ENCODE measurements at places on chromosomes 16 and 17.

- DNase-seq, result no peak
Observed at GRCh38 chr17:50035421-50035879, 20.5 kb upstream of the ITGA3 start.

- no peak for DNase-seq
Observed at GRCh38 chr16:27725236-27726000, 175.5 kb downstream of the KATNIP start.

- no peak for DNase-seq
Observed at GRCh38 chr16:20846030-20846429, 39.7 kb downstream of the REXO5 start.

DNA sequence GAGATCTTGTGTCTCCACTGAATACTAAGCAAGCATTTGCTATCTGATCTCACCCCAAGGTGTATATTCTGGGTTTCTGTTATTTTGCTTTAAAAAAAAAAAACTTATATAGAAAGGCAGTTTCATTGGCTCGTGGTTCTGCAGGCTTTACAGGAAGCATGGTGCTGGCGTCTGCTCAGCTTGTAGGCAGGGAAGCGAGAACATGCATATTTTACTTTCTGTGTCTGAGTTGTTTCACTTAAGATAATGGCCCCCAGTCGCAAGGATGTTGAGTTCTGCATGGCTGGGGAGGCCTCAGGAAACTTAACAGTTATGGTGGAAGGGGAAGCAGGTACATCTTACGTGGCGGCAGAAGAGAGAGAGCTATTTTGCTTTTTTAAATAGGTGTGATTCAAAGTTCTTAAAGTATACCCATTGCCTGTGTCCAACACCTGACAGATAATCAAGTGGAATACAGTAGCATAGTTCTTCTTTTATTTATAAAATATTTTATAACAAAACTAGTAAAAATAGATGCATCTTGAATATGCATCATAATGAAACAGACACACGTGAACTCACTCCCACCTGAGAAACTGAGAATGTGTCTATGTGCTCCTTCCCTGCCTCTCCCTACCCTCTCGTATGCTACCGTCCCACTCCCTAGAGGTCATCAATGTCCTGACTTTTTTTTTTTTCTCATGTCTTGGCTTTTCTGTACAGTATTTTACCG, 15.4 kb upstream of the ARHGAP17 start:
- DNase-seq, result no peak

DNA sequence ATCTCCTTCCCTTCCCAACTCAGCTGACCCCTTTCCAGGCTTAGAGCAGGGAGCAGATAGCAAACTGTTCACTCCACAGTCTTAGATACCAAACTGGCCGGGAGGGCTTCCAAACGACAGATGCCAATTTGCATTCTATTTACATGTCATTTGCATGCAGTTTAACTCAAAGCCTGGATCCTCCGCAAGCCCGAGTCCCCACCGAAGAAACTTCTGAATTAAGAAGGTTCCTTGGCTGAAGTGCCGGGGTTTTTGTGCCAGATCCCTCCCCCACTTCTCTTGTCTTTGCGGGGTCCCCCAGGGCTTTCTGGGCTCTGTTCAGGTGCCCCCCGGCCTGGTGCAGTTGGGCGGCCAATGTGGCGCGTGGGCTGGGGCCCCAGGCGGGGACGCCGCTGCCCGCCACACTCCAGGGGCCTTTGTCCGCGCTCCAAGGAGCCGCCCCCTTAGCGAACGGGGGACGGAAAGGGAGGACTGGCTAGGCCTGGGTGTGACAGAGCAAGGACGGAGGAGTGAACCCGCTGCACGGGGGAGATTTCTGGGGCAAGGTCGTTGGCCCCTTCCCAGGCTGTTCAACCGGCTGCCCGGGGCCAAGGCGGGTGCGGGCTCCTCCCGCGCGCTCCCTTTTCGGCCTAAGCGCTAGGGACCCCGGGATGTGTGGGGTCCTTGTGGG, 1.2 kb downstream of the GPRC5B start:
- DNase-seq, result no peak

DNA sequence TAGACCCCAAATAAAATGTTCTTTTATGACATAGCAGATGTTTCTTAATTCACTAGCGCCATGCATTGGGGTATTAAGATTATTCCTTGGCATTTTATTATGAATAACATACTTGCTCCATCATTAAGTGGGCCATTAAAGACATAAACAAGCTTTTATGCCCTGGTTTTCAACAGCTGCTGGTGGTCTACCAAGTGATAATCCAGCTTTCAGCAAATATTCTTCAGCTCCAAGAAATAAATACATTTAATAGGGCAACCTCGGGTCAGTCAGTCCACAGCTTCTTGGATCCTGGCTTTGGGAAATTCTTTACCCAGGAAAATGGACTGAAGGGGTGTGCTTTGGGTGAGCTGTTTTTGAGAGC, 217.3 kb upstream of the IRX3 start:
- DNase-seq, result no peak

GRCh38 chr17:48330421-48330820, 99.6 kb downstream of the SKAP1 start:
- no peak for DNase-seq

DNA sequence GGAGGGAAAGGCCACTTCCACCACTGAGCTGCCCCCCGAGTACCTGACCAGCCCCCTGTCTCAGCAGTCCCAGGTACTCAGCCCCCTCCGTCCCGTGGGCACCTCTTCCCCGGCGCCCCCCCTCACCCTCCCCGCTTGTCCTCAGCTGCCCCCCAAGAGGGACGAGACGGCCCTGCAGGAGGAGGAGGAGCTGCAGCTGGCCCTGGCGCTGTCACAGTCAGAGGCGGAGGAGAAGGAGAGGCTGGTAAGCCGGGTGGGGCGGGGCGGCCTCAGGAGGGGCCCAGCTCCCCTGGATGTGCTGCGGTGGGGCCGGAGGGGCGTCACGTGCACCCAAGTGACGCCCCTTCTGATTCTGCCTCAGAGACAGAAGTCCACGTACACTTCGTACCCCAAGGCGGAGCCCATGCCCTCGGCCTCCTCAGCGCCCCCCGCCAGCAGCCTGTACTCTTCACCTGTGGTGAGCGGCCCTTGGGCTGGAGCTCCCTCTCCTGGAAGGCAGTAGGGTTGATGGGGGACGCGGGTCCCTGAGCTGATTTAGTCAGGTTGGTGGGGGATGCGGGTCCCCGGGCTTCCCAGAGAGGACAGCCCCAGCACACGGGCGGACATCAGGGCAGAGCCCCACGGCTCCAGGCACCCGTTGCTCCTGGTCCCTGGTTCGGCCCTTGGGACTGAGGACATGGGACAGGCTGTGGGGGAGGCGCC, 9.5 kb upstream of the MRPL12 start:
- DNase-seq, result no peak

DNA sequence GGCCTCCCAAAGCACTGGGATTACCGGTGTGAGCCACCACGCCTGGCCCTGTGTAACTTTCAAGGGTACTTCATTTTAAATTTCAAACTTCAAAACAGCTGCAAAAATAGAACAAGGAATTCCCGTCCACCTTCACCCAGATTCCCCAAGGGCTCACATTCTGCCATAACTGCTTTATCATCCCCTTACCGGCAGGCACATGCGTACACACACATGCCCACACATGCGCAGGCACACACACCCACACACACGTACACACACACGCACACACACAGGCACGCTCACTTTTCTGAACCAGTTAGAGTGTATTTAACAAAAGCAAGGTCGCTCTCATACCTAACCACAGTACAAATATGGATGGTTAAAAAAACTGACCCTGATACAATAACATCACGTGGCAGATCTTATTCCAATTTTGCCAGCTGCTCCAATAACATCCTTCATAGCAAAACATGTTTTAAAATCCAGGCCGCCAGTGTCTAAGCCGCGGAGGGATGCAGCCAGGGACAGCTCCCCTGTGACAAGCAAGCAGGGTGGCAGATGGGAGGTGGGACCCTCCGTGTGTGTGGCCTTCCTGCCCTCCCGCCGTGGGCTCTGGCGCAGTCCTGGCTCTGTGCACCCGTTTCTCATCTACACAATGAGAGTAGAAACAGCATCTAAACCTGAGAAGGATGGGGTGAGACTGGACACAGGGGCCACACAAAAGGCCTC, 23.1 kb downstream of the PDIA2 start:
- DNase-seq, result no peak

- DNase-seq, result no peak
Observed at GRCh38 chr16:49750341-49751000, 105.4 kb downstream of the ZNF423 start.
